KBM-7 (cell line): ENCODE measurements at places on chromosomes 13 and 19.

- peak; percentile 40 for DNase-seq
Observed at GRCh38 chr13:23871616-23872220, 17.5 kb downstream of the MIPEP start.

- no peak for DNase-seq
Observed at GRCh38 chr19:30546332-30546731, 174.1 kb downstream of the ZNF536 start.

DNA sequence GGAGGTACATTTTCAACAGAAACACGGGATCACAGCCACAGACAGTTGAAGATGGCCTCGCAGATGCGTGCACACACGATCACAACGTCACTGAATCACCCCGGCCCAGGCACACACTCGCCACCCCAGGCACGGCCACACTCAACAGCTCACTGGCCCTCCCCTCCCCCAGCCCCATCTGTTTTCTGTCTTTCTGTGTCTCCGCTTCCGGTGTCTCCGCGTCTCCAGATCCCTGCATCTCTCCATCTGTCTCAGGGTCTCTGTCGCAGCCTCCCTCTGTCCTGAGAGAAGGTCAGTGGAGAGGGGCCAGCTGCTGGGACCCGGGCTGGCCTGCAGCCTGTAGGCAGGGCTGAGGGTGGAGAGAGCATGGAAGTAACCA lies 3.8 kb upstream of the ATP1A3 start:
- DNase-seq, result no peak

GRCh38 chr13:99308471-99309087 lies 1.4 kb upstream of the GPR183 start:
- no peak for DNase-seq

DNA sequence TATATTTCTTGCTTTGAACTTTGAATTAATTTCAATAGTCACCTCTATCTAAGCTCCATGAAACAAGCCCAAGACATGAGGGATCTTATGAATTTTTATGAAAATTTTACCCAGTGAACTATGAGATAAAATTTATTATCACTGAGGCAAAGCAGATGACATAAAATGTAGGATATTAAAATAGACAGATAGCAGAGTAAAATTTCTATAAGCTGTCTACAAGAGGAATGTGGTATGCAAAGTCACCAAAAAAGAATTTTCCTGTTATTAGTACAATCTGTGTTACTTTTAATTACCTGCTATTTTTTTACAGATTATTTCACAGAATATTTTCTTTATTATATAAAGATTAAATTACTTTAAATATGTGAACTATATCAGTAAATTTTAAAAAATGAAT lies 2312.6 kb downstream of the PCDH9 start:
- no peak for DNase-seq

DNA sequence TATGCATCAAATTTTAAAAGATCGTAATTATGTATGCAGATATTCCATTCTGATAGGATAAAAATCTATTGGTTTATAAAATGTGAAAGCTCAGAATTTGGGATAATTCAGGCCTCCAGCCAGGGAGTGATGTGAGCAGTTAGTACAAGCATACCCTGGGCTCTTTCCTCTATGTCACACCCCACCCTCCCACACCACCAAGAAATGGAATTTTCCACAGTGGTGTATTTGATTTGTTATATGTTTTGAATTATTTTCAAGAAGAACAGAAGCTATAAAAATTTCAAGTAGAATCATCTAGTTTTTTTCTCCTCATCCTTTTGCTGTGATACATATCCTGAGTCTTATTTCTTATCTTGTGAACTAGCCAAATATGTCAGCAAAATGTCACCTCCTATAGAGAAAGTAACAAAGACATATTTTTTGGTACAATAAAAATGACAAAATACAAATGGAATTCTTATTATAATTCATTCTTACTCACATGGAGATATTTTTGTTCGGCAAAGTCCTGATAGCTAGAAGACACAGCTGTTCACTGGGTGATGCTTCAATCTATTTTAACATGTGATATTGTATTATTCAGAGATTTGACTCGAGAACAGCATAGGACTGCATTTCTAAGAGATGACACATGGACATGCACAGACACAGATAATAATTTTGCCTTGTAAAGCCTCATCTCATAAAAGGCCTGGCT lies 61.2 kb upstream of the FRY start:
- DNase-seq, result no peak

- DNase-seq, result no peak
Observed at GRCh38 chr13:94542917-94543316, 53.0 kb downstream of the TGDS start.

GRCh38 chr13:93101226-93101734 lies 125.3 kb upstream of the GPC6 start:
- DNase-seq, result no peak

DNA sequence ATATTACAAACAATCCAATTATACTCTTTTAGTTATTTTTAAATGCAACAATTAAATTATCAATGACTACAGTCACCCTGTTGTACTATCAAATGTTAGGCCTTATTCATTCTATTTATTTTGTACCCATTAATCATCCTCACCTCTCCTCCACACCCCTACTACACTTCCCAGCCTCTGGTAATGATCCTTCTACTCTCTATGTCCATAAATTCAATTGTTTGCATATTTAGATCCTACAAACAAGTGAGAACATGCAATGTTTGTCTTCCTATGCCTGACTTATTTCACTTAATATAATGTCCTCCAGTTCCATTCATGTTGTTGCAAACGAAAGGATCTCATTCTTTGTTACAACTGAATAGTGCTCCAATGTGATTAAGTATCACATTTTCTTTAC lies 1414.6 kb downstream of the SLITRK1 start:
- DNase-seq, result no peak

DNA sequence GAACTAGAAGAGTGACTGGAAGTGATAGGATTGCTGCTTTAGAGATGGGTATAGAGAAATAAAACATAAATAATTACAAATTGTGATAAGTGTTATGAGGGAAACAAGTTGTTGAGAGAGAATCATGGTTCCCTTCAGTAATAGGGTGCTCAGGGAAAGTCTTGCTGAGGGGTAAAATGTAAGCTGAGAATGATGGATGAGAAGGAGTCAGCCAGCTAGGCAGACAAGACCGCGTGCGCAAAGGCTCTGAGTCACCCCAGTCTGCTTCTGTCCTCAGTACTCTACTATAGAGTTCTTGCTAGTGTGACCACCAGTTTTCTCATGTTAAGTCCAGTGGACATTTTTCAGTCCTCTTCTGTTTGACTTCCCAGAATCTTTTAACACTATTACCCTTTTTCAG lies 39.5 kb downstream of the PCCA start:
- no peak for DNase-seq

DNA sequence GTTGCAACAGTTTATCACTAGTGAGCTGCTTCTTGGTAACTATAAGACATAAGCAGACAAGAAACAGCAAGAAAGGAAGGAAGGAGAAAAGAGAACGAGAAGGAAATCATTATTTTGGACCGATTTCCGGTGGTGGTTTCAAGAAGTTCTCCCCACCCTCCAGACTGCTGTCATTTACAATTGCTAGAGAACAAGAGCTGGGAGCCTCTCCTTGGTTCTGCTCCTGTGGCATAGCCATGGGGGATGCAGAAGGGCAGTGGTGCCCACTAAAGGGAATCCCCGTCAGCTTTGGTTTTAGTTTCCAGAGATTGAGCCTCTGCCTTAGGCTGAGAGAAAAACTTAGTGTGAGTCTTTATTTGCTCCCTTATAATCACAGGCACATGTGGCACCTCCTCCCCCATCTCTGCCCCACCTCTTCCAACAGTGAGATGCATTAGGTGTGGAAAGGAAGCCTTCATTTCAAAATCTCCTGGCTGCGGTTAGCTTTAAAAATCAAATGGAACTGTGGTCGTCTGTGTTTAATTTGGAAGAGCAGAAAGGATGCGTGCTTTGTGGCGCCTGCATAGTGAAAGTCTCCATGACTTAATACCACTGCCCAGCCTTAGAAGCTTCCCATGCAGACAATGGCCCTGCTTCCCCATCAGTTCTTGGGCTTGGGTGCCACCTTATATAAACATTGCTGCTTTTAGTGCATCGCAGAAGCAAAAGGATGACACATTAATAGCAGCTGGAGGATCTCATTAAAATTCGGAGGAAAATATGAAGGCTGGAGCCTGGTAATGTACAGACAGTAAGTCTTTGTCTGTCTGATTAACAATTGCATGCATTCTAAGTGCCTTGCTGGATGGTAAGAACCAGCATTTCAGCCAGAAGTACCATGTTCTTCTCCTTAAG lies 25.0 kb downstream of the LRCH1 start:
- DNase-seq, result peak; percentile 63

- peak; percentile 83 for DNase-seq
Observed at GRCh38 chr19:40363069-40363468, 14.6 kb downstream of the PLD3 start.
